ENCODE measurements at places on chromosomes 11 and 22.

DNA sequence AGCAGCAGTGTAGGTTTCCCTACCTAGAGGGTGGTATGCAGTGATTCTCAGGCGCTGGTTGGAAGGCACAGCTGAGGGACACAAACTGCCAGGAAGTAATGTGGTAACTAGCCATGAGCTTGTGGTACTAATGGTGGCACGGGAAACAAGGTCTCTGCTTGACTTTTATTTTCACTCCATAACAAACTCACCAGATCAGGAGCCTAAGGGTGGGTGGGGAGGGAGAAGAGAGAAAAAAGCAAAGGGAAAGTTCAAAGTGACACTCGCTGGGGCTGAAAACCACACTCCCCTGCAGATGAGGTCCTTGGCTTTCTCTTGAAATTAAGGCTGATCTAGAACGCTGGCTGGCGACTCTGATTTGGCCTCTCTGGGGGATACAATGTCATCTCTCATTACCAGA lies 22.0 kb downstream of the TRAF6 start:
- no peak for DNase-seq

GRCh38 chr11:118646393-118646792 lies 33.1 kb downstream of the TREH start:
- DNase-seq: no peak

- no peak for DNase-seq
Observed at GRCh38 chr11:128354476-128354875, 232.9 kb downstream of the ETS1 start.

GRCh38 chr22:50584106-50585096 lies 1.8 kb upstream of the CHKB start:
- DNase-seq: no peak

GRCh38 chr11:112177589-112177988 lies 2.3 kb downstream of the BCO2 start:
- no peak for DNase-seq

DNA sequence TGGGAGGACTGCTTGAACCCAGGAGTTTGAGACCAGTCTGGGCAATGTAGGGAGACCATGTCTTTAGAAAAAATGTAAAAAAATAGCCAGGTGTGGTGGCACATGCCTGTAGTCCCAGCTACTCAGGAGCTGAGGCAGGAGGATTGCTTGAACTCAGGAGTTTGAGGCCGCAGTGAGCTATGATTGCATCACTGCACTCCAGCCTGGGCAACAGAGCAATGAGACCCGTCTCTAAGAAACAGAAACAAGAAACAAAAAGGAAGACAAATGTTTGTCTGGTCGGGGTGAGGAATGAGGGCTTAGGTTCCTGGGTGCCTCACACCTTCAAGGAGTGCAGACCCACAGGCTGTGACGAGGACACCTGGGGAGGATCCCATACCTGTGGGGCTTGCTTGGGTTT lies 191.9 kb downstream of the CEP164 start:
- no peak for DNase-seq

- DNase-seq: peak; percentile 85
Observed at GRCh38 chr22:44309137-44309536, 3.6 kb downstream of the SHISAL1 start.

GRCh38 chr22:27878541-27878940 lies 40.5 kb downstream of the PITPNB start:
- no peak for DNase-seq

GRCh38 chr11:27707676-27708075 lies 7.4 kb upstream of the BDNF start:
- no peak for DNase-seq

- DNase-seq: no peak
Observed at GRCh38 chr11:110160016-110160415, 66.8 kb downstream of the ZC3H12C start.
